Activated T-helper 17 cell treated with anti-CD3 and anti-CD28 coated beads, Interleukin-2, amount 50 U/mL, for 72 hours (primary cell): ENCODE measurements at places on chromosomes 2 and 18.

DNA sequence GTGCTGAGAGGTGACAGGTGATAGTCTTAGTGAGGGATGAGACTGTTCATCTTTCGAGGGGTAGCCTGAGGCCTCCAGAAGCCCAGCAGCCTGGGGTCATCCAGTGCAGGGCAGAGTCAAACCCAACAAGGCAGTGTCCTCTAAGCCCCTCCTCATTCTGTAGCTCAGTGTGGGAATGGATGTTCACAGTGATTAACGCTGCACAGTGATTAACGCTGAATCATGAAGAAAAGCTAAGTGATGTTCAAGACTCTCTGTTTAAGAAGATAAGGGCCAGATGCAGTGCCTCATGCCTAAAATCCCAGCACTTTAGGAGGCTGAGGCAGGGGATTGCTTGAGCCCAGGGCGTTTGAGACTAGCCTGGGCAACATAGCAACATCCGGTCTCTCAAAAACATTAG, 56.3 kb upstream of the LAPTM4A start:
- no peak for ATAC-seq

DNA sequence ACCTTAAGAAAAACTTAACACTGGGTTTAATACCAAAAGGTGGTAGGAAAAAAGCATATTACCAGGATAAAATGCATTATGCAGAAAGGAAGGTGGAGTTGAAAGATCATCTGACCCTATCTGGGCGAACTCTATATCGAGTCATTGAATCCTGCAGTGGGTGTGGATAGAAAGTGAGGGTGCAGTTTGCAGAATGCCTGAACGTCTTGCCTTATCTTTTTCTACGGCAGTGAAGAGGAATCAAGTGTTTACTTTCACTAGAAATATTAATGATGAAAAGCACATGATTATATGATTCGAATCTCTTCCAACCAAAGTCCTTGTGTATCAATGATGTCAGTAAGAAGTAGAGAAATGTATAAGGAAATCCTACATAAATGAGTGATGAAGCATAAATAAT, 4.3 kb upstream of the CAVIN2 start:
- ATAC-seq: no peak

DNA sequence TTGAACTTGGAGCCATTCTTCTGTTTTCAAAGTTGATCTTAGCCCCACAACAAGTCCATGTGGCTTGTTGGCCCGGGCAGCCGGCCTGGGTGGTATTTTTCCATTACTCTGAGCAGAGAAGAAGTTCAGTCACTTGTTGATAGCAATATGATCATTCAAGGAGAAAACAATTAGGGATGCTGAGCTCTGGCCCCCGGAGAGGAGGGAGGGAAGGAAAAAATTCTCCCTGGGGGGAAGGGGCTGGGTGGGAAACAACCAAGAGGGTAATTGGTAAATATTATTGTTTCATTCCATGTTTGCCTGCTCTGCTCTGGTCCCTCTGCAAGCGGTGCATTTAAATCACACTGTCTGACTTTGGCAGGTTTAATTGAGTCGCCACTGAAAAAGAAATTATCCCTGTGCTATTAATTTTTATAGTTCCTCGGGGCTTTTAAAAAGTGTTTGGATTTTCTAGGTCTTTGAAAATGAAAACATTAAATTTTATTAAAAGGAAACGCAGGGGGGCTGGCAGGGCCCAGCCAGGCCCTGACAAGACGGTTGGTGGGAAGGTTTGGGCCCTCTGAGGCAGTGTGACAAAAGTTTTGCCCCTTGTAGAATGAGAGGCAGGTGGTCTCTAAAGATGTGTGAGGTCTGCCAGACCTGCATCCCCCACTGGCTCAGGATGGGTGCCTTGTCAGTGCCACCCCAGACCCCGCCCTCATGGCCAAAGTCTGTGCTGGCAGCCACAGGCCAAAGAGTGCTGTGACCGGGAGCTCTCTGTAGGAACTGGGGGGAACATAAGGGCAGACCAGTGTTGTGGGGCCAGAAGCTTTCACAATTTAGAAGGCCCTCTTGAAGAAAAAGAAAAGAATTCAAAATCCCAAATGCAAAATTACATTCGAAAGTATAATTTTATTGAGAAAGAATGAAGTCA, 52.5 kb upstream of the SLC14A2 start:
- no peak for ATAC-seq

DNA sequence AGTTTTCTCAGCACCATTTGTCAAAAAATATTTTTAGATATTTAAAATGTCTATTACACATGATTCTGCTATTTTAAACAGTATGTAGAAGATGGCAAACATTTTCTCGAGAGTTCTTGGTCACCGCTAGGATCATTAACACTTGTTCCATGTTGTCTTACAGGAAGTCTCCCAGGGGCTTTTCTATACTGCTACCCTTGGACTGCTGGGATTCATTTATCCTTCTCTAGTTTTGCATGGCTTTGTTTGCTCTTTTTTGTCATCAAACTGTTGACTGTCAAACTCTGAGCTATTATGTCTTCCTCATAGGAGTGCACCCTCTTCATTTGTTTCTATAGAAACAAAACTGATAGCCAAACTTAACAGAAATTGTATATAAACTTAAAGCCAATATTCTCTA, 184.9 kb downstream of the CDCA7 start:
- no peak for ATAC-seq

GRCh38 chr2:26000561-26001082, 18.3 kb upstream of the KIF3C start:
- no peak for ATAC-seq

DNA sequence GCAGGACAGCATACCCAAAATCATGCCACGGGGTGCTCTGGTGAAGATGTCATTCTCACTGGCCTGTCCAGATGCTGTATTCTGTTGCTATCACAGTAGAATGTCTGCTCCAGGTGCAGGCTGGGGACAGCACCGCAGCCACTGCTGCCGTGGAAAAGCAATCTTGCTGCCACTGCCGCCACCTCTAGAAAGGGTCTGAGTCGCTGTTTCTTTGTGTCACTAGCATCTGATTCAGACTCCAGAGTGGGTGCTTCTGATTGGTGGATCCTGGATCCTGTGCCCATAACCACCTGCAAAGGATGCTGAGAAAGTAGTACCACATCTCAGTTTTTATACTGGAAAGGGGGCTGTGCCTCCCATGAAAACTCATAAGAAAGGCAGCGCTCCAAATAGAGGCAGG, 45.3 kb upstream of the CTLA4 start:
- ATAC-seq: peak; percentile 53

DNA sequence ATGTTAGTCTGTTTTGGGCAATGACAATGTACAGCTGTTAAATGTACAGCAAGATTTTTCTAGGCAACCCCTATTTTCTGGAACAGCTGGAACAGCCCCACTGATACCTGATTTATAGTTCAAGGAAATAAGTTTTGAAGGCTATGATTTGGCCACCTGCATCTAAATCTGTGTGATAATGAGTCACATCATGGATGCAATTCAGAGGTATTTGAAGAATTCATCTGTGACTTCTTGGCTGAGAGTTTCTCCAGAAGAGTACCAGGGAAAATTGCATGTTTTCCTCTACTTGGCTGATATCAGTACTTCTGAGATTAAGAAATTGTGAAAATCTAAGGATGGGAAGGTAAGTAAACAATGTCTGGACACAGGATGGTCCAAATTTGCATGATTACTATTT, 40.7 kb upstream of the NT5C1B start:
- ATAC-seq: no peak
